ENCODE measurements at places on chromosomes 5 and 9.

- no peak for DNase-seq
Observed at GRCh38 chr5:173859408-173860159, 28.6 kb upstream of the CPEB4 start.

GRCh38 chr9:130072515-130073235, 19.0 kb downstream of the GPR107 start:
- DNase-seq: peak; percentile 53

DNA sequence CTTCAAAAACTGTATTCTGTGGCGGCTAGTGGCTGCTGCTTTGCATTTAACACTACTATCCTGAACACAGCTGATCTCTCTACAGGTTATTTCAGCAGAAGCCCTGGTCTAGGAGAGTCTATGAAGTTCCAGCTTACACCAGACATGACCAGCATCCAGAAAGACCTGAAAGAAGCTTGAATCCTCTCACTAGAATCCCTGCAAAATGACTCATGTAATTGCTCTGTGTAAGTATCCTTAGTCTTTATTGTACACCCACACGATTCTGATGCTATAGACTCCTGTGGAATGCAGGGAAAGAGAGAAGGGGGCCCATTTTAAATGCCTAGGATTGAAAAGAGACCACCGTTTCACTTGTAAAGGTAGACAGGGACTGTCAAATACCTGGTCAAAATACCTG, 859 bp upstream of the GRIA1 start:
- DNase-seq: no peak

DNA sequence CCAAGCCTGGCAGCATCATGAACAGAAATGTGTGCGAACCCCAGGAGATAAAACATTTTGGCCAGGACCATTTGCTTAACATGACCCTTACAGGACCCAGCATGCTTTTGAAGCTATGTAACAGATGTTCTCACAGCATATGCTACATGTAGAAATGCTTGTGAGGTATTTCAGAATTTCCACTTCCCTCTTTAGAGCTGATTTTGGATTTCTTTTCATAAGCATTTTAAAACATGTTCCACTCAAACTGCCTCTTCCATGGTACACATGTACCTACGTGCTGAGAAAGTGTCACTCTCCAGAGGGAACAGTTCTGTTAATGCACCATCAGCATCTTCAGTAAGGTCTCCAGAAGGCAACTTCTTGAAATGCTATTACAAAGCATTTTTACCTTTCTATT, 15.7 kb upstream of the TSSK1B start:
- no peak for DNase-seq

GRCh38 chr5:174688441-174689354, 35.7 kb upstream of the MSX2 start:
- no peak for DNase-seq

DNA sequence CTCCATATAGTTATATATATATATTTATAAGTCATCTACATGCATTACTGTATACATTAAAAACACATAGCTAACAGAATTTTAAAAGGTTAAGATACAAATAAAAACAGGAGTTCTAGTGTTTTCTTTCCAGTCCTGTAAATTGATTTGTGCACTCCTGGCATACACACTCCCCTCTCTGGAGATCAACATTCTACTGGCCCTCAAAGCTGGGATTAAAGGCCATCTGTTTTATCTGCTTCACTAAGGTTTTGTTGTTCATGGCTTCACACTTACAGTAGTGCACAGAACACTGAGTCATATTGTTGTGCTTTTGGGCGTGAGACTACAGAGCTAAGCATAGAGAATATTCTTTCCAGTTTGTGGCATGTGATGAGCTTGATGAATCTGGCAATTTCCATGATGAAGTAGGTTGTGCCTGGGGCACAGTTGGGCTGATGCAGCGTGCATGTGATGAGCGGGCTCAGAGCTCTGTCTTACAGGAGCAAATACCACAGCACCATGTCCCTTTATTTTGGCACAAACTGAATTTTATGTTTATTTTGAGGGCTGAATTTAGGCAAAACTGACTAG, 98.2 kb downstream of the TAF11L14 start:
- DNase-seq: no peak

- peak; percentile 22 for DNase-seq
Observed at GRCh38 chr5:170603578-170604565, 100.1 kb downstream of the KCNIP1 start.

DNA sequence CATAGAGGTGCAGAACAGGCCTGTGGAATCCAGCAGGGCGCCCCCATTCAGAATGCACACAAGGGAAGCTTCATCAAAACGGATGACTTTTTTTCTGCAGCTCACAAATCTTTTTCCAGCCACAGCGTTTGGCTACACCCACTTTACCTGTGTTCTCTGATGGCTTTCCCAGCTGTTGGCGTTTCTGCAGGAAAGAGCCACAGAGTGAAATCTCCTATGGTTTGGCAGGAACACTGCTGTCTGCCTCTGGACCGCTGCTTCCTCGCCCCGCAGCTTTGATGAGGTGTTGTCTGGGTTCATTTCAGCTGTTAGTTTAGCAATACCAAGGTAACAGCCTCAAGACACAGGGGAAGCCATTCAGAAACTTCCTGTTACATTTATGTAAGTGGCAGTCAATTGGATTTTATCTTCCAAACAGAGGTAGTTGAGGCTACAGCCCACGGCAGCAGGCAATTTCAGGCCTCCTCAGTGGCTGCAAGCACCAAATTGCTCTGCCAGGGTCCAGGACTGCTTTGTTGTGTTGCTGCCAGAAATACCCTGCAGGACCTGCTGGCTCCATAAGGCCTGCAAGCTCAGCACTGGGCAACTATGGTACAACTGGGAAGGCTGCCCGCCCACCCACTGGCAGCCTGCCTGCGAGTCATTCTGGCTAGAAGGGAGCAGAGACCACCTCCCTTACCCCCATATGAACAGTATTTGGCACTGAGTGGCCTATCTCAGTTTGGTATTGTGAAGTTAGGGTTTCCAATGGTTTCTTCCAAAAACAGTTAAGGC, 96.7 kb downstream of the MVB12B start:
- DNase-seq: no peak

- no peak for DNase-seq
Observed at GRCh38 chr9:83754383-83754977, 46.7 kb upstream of the UBQLN1 start.

DNA sequence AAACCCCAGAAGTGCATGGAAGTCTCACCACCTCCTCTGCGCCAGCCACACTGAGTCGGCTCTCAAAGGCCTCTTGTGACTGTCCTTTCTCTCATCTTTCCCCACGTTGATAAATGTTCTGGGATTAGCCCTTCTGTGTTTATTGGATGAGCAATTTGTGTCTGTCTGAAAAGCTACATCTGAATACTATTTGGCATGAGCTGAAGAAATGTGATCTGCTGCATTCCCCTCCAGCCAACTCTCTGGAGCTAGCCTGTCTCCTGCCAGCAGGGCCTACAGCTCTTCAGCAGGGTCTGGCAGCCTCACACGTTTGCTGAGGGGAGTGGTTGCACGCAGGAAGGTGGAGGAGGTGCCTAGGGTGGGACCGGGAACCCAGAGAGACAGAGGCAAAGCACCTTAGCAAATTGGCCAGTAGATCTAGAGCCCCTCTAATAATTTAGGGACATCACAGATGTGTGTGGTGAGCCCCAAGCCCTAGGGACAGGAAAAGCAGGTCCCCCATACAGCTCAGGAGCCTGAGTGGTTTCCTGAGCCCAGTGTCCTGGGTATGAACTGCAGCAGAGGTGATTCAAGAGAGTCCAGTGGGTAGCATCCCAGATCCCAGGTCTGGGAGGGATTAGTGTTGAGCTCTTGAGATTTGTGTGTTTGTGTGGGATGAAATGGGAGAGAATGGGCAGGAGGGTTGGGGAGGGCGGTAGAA, 20.5 kb upstream of the B4GALT1 start:
- no peak for DNase-seq

DNA sequence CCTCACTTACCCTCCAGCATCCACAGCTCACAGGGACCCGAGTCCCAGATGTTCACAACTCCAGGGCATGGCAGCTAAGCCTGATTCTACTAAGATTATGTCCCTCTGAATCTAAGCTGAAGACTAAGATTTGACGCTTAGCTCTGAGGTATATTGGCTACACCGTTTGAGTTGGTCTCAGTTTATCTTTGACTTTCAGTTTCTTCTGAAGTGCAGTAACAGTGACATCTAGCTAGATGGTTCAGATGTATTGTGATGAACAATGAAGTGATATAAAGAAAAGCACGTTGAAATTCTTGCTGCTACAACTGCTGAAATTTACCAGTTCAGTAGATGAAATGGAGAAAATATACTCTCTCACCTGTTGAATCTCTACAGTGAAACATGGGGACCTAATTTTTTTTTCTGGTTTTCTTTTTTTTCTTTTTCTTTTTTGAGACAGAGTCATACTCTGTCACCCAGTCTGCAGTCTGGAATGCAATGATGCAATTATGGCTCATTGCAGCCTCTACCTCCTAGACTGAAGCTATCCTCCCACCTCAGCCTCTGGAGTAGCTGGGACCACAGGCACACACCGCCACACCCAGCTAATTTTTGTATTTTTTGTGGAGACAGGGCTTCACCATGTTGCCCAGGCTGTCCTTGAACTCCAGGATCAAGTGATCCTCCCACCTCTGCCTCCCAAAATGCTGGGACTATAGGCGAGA, 15.7 kb downstream of the RFK start:
- no peak for DNase-seq

DNA sequence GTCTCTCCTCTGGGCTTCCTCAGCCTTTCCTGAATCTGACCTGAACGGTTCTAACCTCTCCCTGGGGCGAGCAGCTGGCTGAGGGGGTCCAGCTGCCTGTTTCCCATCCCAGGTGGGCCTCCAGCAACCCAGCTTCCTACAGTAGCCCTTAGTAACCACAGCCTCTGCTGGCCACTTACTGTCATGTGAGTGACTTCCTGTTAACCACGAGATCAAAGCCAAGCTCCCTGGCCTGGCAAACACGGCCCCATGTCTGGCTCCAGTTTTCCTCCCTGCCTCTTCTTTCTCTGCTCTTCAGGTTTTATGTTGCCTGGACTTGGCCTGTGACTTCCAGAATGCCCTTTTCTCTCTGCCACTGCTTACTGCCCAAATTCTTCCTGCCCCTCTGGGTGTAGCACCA, 47.2 kb upstream of the DAB2IP start:
- no peak for DNase-seq

DNA sequence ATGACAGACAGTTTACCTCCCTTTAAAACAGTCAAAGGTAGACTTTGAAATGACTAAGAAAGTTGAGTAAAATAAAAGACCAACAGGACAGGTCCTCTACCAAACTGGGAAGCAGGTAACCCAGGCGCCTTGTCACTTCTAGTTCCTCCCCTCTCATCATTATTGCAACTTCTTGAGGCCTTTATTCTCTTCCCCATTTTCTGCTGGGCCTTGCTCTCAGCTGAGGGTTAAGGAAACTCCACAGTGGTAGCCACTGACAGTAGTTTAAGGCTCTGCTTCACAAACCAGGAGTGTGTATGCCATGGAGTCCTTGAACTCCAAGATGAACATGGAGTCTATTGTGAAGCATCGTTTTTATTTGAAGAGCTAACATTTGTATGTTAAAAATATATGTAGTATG, 36.9 kb upstream of the TCERG1 start:
- DNase-seq: no peak

DNA sequence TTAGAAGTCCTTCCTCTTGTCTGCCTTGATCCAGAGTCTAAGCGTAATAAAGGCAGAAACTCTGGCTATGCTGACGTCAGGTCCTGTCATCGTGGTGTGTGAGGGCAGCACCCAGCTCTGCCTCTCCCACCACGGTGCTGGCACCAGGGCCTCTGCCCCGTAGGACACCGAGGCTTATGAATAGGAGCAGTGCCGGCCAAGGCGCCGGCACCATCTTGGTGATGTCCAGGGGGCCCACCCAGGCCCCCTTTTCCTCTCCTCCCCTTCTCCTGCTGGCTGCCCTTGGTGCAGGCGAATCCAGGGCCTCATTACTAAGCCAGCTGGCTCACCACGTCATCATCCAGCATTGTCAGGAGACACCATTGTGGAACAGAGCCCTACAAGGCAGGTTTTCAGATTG, 252.3 kb downstream of the FANCC start:
- DNase-seq: no peak

GRCh38 chr5:160959804-160960203, 107.8 kb upstream of the ATP10B start:
- DNase-seq: peak; percentile 16

DNA sequence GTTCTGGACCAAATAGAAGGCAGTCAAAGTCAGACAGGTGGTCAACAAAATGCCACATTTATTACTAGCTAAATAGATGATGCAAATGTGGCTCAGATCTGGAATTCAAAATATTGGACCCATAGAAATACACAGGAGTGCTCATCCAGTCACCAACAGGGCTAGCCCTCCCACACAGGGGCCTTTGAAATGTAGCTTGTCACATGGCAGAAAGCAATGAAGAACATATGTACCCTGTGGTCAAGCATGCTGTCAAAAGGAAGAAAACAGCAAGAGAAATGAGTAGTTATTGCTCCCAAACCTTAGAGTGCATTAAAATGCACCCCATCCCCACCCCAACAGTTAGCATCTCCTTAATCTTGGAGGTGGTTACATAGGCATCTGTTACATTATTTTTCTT, 20.9 kb upstream of the CCDC112 start:
- DNase-seq: no peak

DNA sequence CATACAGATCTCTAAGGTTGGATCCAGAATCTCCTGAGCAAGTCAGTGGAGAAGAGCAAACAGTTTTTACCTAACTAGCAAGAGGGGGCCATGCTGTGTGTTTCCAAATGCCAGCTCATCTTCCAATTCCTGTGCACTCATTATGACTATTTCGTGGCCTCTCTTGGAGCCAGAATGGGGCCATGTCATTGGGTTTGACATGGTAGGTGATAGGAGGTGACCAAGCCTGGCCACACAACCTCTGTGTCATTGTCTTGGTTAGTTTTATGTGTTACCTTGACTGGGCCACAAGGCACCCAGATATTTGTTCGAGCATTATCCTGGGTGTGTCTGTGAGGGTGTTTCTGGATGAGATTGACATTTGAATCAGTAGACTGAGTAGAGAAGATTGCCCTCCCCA, 206.2 kb downstream of the HSPA4 start:
- DNase-seq: no peak

DNA sequence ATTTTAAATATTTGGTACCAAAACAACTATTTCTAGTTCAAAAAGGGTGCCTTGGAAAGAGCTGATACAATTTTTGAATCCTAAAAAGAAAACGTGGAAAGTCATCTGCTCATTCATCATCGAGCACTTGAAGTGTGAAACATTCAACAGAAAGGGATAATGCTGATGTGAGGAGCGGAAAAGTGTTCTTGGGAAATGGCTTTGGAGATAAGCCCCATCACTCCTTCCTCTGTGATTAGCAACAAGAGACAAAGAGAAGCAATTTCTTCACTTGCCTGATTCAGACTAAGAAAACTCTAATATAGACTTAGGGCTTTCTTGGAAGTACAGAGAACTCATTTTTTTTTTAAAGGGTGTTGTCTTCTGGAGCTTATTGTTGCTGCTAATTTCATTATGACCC, 74.9 kb downstream of the C9orf152 start:
- no peak for DNase-seq

DNA sequence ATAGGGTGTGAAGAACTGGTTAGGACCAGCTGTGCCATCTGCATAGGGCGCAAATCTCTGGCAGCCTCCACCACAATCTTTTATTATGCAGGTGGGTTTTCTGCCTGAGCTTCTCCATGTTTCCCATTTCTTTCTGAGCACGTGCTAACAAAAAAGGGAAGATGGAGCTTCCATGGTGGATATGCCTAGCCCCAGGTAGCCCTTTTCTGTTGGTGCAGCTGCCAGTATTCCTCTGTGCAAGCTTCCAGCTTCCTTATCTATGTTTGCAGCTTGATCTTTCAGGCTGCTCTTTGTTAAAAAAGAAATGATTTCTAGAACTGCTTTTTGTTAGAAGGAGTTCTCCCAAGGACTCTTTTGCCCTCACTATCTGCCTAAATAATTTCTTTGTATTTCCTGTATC, 95.0 kb upstream of the EPB41L4A start:
- no peak for DNase-seq

GRCh38 chr5:151662805-151663204, 23.9 kb downstream of the SPARC start:
- DNase-seq: no peak

Measured in kidney glomerular epithelial cell (primary cell).